ENCODE measurements at places on chromosomes 5 and 9.

DNA sequence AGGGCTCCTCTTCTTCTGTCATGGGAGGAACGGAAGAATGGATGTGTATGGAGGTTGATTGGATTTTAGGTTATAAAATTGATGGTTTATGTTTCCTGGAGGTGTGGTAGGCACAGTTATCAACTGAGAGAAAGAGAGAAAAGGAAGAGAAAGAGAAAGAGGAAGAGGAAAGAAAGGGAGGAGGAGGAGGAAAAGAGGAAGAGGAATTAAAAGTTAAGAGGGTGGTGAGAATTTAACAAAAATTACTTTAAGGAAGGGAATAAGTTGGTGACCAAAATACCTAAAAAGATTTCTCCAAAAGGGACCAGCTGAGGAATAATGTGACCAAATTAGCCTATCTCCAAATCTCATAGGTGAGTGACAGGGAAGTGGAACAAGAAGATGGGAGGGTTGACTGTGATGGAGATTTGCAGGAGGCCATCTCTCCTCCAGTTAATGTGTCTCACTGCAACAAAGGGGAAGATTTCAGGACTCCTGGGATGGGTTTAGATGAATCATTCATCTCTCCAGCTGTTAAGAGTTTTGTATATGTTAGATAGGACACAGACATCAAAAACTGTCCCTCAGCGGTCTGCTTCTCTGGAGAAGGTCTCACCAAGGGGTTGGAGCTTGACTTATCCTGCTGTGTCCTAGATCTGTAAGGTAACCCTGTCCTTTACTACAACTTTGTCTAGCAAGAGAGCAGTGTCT, 76.0 kb upstream of the TMC1 start:
- DNase-seq, result peak; percentile 25

DNA sequence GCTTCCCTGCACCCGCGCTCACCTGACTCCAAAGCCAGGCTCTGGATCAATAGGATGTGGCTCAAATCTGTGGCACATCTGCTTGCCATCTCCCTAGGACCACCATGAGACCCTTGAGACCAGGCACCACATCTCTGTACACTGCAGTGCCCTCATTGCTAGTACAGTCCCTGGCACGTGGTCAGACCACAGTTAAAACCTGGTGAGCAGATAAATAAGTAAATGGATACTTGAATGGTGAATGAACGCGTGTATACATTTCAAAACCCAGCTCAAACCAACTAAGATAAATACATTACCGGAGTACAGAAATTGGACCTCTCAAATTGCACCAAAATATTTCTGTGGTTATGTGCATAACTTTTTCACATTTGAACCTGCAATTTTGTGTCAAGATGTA, 221.2 kb upstream of the IRX4 start:
- DNase-seq, result peak; percentile 57

- peak; percentile 79 for DNase-seq
Measured at GRCh38 chr5:73122875-73123810, 2.8 kb downstream of the TMEM171 start.

- no peak for DNase-seq
Measured at GRCh38 chr5:102283102-102283797, 12.8 kb downstream of the SLCO4C1 start.

DNA sequence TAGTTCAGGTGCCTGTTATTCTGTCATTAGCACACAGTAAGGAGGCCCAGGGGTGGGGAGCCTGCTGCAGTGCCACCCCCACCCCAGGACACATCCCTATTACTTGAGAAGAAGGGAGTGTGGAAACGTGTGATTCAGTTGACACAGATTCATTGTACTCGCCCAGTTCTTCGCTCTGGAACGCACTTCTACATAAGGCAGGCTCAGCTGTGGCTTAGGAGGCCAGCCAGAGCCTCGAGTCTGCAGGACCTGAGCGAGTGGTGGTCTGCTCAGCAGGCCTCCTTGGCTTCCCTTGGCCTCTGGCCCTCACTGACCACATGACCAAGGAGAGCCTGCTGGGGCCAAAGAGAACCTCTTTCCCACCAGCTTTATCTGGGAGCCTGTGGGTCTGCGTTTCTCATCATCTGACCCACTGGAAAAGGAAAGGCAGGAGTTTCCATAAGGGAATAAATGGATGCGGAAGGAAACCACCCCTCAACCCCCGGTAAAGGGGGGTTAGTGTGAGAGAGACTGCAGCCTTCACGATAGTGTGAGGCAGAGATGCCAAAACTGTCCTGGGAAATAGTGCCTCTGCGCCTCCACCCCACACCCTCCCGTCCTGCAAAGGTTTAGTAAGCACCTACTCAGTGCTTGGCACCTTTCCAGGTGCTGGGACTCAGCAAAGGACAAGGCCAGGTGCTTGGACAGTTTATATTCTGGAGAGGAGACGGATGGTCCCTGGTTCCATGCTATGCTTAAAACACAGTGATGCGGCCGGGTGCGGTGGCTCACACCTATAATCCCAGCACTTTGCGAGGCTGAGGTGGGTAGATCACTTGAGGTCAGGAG, 73.7 kb downstream of the PPARGC1B start:
- DNase-seq, result peak; percentile 91

DNA sequence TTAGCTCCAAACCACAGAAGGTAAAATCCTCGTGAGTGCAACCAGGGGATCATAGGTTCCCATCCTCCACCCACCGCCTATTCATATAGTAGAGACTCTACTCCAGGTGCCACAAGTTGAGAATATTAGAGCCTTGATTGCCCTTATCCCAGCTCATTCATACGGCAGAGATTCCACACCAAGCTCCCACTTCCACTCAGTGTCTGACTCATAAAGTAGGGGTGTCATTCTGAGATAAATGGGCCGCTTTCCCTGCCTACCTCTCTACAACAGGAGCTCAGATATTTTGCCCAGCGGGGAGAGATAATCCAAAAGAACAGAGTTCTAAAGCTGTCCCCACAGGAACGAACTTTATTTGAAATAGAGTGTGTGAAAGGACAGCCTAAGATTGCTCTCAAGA, 9.4 kb downstream of the SLC22A4 start:
- no peak for DNase-seq

DNA sequence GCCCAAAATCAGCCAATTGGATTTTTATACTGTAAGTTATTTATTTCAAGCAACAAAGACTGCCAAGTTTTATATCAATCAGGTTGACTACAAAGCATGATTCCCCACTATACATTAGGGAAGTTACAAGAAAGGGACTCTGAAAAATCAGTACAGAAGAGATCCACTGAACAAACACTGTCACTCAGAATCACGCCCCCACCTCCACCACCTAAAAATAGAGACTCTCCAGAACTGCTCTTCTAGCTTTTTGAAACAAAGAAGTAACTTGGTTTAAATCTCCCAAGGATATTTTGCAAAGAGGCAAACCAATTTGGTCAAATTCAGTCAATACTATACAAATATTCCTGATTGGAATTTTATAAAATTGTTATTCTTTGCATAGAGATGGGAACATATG, 438.0 kb downstream of the HTR1A start:
- DNase-seq, result no peak

- peak; percentile 84 for DNase-seq
Measured at GRCh38 chr5:166772770-166773169, 1518.7 kb upstream of the WWC1 start.

GRCh38 chr9:12554636-12555035, 138.5 kb upstream of the TYRP1 start:
- peak; percentile 53 for DNase-seq

DNA sequence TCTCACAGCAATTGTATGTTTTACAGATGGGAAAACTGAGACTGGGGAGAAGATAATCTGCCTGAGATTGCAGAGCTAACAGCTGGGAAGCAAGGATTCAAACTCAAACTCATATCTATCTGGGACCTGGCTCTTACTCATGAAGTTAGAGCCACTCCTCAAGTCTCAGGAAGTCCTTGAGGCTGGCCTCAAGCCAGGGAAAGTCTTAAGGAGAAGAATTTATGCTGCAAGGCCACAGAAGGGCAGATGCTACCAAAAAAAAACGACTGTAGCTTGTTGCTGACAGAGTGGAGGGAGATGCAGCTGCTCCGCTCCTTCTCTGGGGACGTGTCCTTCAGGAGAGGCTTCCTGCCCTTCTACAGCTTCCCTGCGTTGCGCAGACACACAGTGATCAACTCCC, 39.8 kb downstream of the BARHL1 start:
- peak; percentile 66 for DNase-seq

GRCh38 chr5:177290816-177291596, 12.5 kb downstream of the RAB24 start:
- DNase-seq, result no peak

- DNase-seq, result no peak
Measured at GRCh38 chr5:161009194-161009593, 157.2 kb upstream of the ATP10B start.

- peak; percentile 27 for DNase-seq
Measured at GRCh38 chr9:13865869-13866268, 448.1 kb downstream of the NFIB start.

- DNase-seq, result peak; percentile 70
Measured at GRCh38 chr9:89179540-89179894, 899 bp upstream of the SHC3 start.

DNA sequence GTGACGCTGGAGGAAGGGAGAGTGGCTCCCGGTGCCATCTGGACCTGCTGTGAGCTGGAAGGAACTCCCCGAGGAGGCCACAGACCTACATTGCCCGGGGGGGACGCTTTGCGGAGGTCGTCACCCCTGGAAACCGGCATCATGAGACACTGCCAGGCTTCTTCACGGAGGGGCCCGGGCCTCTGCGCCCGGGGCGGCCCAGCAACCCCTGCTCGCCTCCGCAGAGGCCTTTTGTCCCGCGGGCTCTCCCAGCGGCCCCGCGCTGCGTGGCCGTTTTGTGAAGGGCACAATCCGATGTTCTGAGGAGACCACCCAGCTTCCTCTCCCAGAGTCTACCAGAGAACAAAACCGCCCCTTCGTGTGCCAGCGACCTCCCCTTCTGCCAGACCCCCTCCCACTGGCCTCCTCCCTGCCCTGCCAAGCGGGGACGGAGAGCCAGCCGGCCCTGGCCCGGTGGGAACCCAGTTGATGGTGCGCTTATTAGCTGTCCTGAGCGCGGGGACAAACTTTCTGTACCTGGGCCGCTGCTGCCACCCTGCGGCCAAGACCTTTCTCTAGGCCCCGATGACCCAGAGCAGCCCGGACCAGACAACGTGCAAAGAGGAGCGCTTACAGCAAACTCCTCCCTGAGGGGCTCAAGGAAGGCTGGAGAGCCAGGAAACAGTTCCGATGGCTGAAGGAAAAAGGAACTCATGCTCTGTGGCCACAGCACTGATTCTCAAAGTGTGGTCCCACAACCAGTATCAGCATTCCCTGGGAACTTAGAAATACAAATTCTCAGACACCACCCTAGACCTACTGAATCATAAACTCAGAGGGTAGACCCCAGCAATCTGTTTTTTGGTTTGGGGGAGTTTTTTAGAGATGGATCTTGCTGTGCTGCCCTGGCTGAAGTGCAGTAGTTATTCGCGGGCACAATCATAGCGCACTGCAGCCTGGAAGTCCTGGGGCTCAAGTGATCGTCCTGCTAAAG, 86.7 kb downstream of the SLC1A3 start:
- DNase-seq, result peak; percentile 82

- no peak for DNase-seq
Measured at GRCh38 chr5:3994628-3995027, 399.0 kb downstream of the IRX1 start.

DNA sequence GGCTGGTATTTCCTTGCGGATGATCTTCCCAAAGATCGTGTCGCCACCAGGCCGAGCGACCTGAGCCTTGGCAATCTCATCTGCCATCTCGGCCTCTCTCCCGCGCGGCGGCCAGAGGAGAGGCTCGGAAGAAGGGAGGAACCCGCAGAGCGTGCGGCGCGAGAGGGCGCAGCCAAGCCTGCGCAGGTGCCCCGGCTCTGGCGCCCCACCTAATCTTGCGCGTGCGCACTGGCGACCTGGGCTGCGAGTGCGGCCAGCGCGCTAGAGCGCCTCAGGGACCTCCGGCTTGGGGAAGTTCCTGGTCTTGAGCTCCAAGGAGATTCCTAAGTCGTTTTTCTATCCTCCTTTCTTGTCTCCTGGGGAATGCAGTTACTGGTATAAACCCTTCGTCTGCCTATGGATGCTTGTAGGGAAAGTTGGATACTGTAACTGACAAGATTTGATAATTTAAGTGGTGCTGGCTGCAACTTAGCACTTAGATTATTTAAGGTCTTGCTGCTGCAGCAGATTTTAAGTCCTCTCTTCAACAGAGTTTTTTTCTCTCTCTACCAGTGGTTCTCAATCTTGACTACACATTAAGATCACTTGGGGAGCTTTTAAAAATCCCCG, at the start of gene HINT1:
Gene HINT1 (minus strand): TSS at position 138 of the 609 bp plus-strand sequence. CDS start 51 bp downstream, at position 87.
- peak; percentile 90 for DNase-seq

DNA sequence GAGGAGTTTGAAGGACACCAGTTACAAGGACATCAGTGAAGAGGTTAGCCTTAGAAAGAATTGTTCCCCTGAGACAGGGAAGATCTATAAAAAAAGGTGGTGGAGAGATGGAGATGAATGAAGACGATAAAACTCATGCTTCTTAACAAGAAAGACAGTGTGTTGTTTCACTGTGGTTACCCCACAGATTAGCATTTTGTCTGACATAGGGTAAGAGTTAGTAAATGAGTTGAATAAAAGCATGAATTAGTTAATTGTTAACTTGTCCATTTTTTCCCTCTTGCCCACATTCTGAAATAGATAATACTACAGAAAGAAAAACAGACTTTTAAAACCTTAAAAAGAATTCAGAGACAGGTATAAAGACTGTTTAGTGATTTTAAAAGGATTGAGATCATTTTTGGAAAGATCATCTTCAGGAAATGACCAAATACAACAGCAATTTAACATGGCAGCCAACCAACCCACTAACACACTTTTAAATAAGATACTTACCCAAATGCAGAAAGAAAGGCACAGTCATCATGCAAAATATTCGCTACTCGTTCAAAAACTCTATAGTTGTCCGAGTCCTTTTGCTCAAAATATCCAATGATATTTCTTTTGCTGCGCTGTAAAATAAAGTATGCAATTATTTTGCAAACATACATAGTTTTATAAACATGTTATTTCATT, 78.5 kb downstream of the ERP44 start:
- peak; percentile 26 for DNase-seq

DNA sequence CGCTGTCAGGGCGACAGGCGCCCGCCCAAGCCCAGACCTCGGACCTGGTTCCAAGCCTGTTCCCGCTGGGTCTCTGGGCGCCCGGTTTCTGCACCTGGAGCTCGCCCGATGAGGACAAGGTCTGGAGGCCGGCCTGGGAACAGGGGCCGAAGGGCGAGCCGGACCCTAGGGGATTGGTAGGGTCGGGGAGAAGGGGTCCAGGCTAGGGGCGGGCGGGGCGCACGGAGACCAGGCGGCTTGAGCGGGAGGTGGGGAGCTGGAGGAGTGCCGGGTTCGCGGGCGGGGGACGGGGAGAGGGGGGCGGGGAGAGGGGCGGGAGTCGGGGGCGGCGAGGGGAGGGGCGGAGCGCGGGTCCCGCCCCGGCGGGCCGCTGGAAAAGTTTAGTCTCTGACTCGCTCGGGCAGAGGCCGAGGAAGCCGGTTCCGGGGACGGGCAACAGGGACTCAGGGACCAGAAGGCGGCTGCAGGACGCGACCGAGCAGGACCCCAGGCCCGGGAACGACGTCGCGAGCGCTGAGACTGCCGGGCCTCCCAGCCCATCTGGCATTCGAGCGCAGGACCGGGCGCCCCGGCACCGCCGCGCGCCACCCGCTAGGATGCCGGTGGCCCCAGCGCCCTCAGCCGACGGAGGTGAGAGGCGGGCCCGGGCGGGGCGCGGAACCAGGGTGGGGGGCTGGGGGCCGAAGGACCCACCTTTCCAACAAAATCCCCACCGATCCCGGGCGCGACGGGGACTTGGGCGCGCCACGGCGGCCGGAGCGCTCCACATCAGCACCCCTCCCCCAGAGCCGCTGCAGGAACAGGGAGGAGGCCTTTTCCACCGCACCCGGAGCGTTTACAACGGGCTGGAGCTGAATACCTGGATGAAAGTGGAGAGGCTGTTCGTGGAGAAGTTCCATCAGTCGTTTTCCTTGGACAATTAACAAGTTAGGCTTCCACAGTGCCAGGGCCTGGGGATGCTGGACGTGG, at the start of gene S1PR3:
Gene S1PR3 (plus strand): TSS at position 403 of the 969 bp plus-strand sequence. CDS start 9,733 bp downstream, outside the sequence.
- DNase-seq, result peak; percentile 66
